ENCODE measurements at places on chromosomes 6 and 20.
A peak's percentile ranks its signal among the peaks of the same experiment; 100 is the strongest.

- DNase-seq = no peak
Observed at GRCh38 chr6:94129926-94130325, 710.6 kb upstream of the EPHA7 start.

- peak; percentile 76 for DNase-seq
Observed at GRCh38 chr6:55882718-55883569, 7.6 kb upstream of the BMP5 start.

GRCh38 chr20:14055127-14055742 is 59.9 kb downstream of the MACROD2 start:
- DNase-seq = peak; percentile 32

DNA sequence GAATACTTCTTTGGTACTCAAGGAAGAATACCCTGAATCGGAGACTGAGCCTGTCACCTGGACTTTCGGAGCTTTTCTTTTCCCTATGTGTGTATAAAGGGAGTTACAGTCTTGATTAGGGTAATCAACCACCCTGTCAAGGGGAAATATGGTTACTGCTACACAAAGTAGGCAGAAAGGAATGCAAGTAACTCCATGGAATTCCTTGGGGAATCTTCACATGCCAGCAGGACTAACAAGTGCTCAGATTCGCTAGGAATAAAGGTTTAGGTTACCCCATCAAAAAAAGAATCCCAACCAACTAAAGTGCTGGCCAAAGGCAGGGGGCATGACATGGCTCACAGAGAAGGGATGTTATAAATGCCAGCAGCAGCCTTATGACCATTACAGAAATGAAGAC is 10.4 kb downstream of the KCNS1 start:
- no peak for DNase-seq

- DNase-seq = no peak
Observed at GRCh38 chr6:3779574-3779849, 28.0 kb upstream of the PXDC1 start.

DNA sequence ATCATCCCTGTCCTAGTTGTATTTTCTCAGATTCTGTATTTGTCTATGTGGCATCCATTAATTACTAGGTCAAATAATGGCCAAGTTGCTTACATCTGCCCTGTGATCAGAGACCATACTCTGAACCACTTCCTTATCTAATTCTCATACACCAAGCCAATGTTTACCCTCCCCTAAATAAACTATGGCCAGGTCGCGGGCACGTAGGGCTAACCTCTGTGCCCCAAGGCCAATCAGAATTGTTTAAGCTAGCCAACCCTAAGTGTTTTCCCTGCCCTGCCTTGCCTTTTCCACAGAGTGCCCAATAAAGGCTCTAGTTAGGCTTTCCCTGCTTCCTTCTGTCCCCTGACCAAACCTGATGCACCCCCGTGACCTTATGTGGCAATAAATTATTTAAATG is 2.8 kb upstream of the CALHM4 start:
- no peak for DNase-seq
